ENCODE measurements at places on chromosomes 4 and X. TPM values are rescaled to one million over a fixed set of nuclear protein-coding genes. Genes with fewer than 3 reads are reported as not detected.

- H3K36me3 ChIP-seq: no peaks in the 10 kb centered on the region
- no peak overlapping the region for H3K4me3 ChIP-seq
- DNase-seq: no peak
- H3K27me3 ChIP-seq: no peaks in the 10 kb centered on the region
- H3K4me1 ChIP-seq: no peaks in the 10 kb centered on the region
- no peak overlapping the region for H3K27ac ChIP-seq
These were observed 114.4 kb downstream of the WDFY3 start for GRCh38 chr4:84852081-84852480.

- no peak overlapping the region for H3K4me3 ChIP-seq
- peaks cover 2% of the 10 kb centered on the region for H3K27me3 ChIP-seq
- DNase-seq: no peak
- no peaks in the 10 kb centered on the region for H3K36me3 ChIP-seq
These were observed 394.2 kb downstream of the ANKRD50 start for GRCh38 chr4:124318292-124318691.

DNA sequence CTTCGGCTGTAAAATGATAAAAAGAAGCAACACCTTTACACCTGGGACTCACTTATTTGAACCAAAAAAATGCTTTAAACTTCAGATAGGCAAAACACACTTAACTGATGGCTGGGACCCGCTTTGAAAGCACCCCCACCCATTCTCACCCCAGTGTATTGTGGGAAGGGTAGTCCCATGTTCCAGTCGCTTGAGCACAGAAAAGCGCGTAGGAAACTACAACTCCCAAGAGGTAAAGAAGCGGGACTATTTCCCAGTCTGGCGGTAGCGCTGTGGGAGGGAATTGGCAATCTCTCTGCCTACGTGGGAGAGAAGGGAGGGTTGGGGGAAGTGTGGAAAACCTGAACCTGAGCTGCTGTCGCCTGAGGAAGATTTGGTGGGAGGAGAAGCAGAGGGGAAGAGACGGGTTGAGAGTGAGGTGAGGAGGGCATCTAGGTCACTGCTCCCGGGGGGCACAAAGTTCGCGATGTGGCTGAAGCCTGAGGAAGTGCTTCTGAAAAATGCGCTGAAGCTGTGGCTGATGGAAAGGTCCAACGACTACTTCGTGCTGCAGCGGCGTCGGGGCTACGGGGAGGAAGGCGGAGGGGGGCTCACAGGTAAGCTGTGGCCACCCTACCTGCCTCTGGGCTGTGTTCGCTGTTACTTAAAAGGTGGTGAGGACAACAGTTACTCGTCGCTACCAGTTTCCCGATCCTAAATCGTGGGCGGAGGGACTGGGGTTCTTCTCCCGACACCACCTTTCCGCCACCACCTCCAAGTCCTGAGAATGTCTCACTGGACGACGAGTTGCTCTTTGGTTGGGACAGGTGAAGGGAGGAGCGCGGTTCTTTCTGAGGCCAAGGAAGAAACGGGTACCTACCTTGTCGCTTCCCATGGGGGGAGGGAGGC is at the start of gene TBC1D8B:
TSS of gene TBC1D8B (plus strand) at position 286 of the 888 bp plus-strand sequence. CDS start at position 467, 181 bp downstream.
- H3K4me3 ChIP-seq: peak within 1 kb of the TSS; percentile 84
- peak; percentile 19 for DNase-seq
- H3K36me3 ChIP-seq: no peaks in the 10 kb centered on the region
- peaks cover 8% of the 10 kb centered on the region for H3K4me1 ChIP-seq
- H3K27ac ChIP-seq: no peak within 1 kb of the TSS

- no peak for DNase-seq
- no peaks in the 10 kb centered on the region for H3K27me3 ChIP-seq
- no peaks in the 10 kb centered on the region for H3K36me3 ChIP-seq
These were observed 214.8 kb downstream of the SLC4A4 start for GRCh38 chr4:71553605-71554004.

DNA sequence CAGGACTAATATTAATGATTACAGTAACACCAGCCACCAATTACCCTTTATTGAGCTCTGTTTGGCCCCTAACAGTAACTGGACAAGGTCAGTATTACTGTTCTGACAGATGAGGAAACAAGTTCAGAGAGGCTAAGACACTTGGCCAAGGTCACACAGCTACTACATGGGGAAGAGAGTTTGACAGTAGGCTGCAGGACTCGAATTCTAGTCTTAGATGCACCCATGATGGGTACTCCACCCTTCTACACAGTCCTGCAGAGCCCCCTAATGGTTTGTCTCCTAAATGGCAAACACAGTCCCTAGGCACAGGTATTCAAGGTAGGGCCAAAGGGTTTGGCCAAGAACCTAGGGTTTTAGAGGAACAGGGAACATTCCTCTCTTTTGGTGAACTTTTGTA is 93.9 kb downstream of the NSUN7 start:
- peak; percentile 47 for DNase-seq
- H3K27me3 ChIP-seq: peaks cover 22% of the 10 kb centered on the region
- no peaks in the 10 kb centered on the region for H3K36me3 ChIP-seq
- H3K4me3 ChIP-seq: no peak overlapping the region

- no peaks in the 10 kb centered on the region for H3K36me3 ChIP-seq
- no peak overlapping the region for H3K4me3 ChIP-seq
- no peak overlapping the region for H3K27ac ChIP-seq
- no peaks in the 10 kb centered on the region for H3K4me1 ChIP-seq
- no peak for DNase-seq
- H3K27me3 ChIP-seq: no peaks in the 10 kb centered on the region
These were observed 521.8 kb upstream of the AGA start for GRCh38 chr4:177964061-177964460.

DNA sequence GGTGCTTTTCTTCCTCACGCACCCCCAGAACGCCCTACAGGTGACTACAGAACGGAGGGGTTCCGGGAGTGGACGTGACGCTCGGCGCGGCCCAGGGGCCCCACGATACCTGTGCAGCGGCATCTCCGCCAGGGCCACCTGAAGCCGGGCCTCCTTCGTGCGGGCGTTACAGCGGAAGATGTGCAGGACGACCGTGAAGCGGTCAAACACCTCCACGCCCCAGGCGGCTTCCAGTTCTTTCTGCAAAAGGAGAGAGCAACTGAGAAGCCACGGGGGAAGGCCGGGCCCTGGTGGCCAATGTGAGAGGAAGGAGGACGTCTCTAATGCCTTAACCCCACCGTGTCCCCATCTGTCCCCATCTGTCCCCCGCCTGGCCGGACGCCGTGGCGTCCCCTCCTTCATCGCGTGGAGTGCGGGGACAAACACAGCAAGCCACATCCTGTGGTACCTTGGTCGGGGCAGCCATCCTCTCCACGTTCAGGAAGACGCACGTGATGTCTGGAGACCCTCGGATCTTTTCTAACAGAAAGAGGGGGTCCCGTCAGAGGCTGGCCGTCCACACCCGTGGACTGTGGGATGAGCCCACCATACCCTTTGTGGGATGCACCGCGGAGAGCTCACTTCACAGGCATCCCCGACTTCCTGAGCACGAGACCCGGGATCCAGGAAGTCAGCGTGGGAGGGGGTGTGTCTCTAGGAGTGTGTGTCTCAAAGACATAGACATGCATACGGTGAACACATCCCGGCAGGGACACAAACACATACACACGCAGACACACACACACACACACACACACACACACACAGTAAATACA is 3.6 kb downstream of the GTPBP6 start:
- DNase-seq: no peak
- H3K27ac ChIP-seq: no peak overlapping the region
- H3K4me3 ChIP-seq: no peak overlapping the region
- no peaks in the 10 kb centered on the region for H3K27me3 ChIP-seq

DNA sequence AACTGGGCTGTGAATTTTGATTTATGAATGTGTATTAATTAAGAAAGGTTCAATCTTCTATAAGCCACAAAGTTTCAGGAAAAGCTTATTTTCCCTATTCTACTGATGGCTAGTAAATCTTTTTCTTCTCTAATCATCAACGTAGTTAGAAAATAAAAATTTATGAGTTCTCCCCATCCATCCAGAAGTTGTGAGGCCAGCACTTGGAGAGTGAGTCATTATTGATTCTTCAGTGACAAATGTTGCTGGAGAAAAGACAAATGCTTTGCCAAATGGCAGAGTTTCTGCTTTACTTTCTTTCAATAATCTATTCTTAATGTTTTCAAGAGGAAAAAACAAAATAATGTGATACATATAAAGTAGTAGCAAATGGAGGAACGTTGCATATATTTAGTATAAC is 11.3 kb upstream of the GRXCR1 start:
- peaks cover 7% of the 10 kb centered on the region for H3K27me3 ChIP-seq
- H3K4me1 ChIP-seq: no peaks in the 10 kb centered on the region
- DNase-seq: no peak
- H3K27ac ChIP-seq: no peak overlapping the region
- H3K36me3 ChIP-seq: no peaks in the 10 kb centered on the region

- DNase-seq: no peak
- H3K27ac ChIP-seq: no peak overlapping the region
- no peak overlapping the region for H3K4me3 ChIP-seq
- no peaks in the 10 kb centered on the region for H3K36me3 ChIP-seq
- no peaks in the 10 kb centered on the region for H3K4me1 ChIP-seq
- peaks cover 10% of the 10 kb centered on the region for H3K27me3 ChIP-seq
These were observed 63.7 kb upstream of the PDGFRA start for GRCh38 chr4:54165438-54165837.

DNA sequence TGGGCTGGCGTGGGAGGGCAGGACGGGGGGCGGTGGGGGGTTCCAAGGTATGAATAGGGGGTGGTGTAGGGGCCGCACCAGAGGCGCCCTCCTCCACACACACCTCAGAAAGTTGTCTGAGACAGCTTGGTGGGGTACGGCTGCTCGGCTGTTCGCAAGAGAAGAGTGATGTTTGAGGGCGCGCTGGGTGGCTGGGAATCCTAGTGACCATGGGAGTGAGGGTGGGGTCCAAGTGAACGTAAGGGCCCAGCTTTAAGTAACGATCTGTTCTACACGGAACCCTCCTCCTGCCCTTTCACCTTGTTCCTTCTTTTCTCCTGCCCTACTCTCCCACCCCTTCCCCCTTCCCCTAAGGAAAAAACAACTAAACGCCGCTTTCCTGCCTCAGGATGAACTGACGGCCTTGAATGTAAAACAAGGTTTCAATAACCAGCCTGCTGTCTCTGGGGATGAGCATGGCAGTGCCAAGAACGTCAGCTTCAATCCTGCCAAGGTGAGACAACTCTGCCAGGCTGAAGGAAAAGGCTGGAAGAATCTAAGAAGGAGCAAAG is 664 bp downstream of the MED12 start:
- H3K4me1 ChIP-seq: peaks cover 24% of the 10 kb centered on the region
- H3K27me3 ChIP-seq: no peaks in the 10 kb centered on the region
- DNase-seq: no peak
- H3K36me3 ChIP-seq: peaks cover 33% of the 10 kb centered on the region
- peak overlapping the region; percentile 78 for H3K27ac ChIP-seq

DNA sequence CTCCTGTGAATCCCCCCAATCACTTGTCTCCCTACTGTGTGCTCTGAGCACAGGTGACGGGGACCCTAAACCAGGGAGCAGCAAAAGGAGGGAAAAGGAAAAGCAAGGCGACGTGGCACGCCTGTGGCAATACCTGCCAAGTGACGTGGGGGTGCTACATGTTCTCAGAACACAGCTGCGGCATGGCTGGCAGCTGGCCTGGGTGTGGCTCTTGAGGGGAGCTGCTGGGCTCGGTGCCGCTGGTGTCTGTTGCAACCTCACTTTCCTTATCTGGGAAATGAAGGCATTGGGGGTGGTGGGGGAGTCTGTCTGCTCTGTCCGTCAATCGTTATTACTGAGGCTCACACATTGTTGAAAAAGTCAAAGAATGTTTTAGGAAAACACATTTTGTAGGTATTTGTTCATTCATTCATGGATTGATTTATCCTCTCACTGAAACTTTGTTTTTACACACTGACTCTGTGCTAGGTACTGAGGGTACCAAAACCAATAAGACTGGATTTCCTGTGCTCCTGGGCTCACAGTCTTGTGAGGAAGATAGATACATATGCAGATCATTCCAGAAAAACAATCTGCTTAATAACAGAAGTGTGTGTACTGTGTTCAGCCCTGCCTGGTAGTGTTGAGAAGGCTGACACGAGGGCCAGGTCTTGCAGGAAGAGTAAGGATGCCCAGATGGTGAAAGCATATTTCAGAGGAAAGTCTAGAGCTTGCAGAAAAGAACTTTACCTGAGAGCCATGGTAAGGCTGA is 217.6 kb downstream of the PTTG2 start:
- H3K27ac ChIP-seq: peak overlapping the region; percentile 87
- DNase-seq: peak; percentile 55
- H3K4me3 ChIP-seq: peak overlapping the region; percentile 18
- no peaks in the 10 kb centered on the region for H3K36me3 ChIP-seq
- peaks cover 34% of the 10 kb centered on the region for H3K27me3 ChIP-seq

GRCh38 chrX:108299101-108299591 is 139.1 kb downstream of the COL4A6 start:
- no peaks in the 10 kb centered on the region for H3K36me3 ChIP-seq
- DNase-seq: no peak
- no peak overlapping the region for H3K4me3 ChIP-seq
- H3K27me3 ChIP-seq: no peaks in the 10 kb centered on the region
- no peaks in the 10 kb centered on the region for H3K4me1 ChIP-seq

DNA sequence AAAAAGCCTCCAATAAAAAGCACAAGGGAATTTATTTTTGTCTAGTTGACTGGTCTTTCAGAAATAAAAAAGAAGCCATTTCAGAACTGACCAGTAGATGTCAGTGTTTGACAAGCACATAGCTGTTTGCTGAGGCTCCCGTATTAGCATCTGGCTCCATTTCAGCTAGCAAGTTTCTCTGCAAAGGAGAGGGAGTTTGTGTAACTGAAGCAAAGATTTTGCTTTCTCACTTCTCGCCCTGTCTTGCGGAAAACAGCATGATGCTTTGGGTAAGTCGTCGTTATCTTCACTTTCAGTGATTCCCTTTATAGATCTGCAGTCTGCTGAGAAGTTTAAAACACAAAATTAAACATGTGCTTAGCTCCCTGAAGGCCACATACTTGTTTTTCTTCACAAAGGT is 85.5 kb downstream of the CT47B1 start:
- H3K36me3 ChIP-seq: no peaks in the 10 kb centered on the region
- no peak overlapping the region for H3K4me3 ChIP-seq
- H3K4me1 ChIP-seq: peaks cover 12% of the 10 kb centered on the region
- H3K27ac ChIP-seq: no peak overlapping the region

GRCh38 chrX:121853762-121854613 is 806.6 kb downstream of the GLUD2 start:
- no peaks in the 10 kb centered on the region for H3K36me3 ChIP-seq
- no peak overlapping the region for H3K4me3 ChIP-seq
- no peak for DNase-seq
- H3K27me3 ChIP-seq: no peaks in the 10 kb centered on the region

DNA sequence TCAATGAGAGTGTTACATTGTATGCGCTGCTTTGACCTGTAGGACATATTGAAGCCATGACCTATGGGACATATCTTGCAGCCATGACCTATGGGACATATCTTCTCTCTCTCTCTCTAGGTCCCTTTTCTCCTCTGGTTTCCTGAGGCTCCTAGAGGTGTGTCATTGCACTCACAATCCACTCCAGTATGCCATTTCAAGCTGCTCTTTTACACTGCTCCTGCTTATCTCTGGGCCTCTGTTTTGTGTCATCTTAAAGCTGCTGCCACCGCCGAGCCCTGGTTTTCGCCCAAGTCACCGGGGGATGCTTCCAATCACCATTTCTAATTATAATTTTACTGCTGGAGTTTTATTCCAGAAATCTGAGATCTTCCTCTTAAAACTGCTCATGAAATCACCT is 336.1 kb downstream of the GALNTL6 start:
- H3K4me3 ChIP-seq: no peak overlapping the region
- H3K4me1 ChIP-seq: no peaks in the 10 kb centered on the region
- H3K27me3 ChIP-seq: no peaks in the 10 kb centered on the region

FSTL5 gene
- total RNA-seq: not detected

RPA4 gene
- 0.73 TPM for total RNA-seq

APELA gene
- not detected for total RNA-seq

MND1 gene
- 21.7 TPM for total RNA-seq

MAGEA11 gene
- total RNA-seq: not detected

All from activated CD4-positive, alpha-beta memory T cell treated with anti-CD3 and anti-CD28 coated beads, Interleukin-2, amount 10 ng/mL, durations not matched to agents 7 days and 5 days (primary cell).